Sciatic nerve (tissue), 2 donors: ENCODE measurements at places on chromosomes 5 and 9. TPM values are rescaled to one million over a fixed set of nuclear protein-coding genes. Genes with fewer than 3 reads are reported as not detected.

The NEUROG1 gene
- not detected for total RNA-seq

GRCh38 chr5:7902201-7902600 lies 33.3 kb downstream of the MTRR start:
- no peak for DNase-seq

- no peak for DNase-seq
Measured at GRCh38 chr9:134530724-134531123, 110.9 kb upstream of the COL5A1 start.

- DNase-seq: no peak
Measured at GRCh38 chr9:113976915-113977314, 100.8 kb downstream of the ZNF618 start.

- no peak for DNase-seq
Measured at GRCh38 chr9:130781569-130781968, 53.5 kb upstream of the ABL1 start.

The C9orf152 gene
- total RNA-seq: not detected

DNA sequence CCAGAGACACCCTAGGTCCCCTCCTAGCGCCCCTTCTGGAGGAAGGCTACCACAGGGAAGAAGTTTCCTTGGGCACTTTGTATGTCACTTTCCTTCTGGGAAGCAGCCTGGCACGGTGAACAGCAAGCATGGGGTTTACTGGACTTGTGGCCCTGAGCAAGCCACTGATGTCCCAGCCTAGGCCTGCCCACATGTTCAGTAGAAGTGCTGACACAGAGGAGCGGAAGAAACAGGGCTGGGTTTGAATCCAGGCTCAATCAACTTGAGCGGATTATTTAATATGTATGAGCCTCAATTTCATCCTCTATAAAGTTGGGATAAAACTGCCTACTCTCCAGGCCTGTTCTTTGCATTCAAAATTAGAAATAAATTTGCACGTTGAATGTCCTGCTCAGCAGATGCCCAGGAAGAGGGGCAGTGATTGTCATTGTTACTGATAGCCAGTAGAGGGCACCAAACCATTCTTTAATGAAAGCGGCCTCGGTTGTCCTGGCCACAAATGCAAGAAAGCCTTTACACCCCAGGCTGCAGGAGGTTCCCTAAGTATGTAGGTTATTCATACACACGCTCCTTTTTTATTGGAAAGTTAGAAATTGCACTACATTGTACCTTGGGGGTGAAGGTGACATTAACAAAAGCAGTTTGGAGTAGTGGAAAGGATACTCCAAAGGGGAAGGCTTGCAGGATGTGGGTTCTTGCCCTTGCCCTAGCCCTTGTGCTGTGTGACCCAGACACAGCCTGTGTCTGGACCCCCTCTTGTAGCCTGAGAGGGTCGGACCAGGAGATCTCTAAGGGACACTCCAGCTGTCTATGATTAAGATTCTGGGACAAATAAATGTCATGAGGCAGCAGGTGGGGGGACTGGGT lies 13.4 kb upstream of the XPA start:
- no peak for DNase-seq

DNA sequence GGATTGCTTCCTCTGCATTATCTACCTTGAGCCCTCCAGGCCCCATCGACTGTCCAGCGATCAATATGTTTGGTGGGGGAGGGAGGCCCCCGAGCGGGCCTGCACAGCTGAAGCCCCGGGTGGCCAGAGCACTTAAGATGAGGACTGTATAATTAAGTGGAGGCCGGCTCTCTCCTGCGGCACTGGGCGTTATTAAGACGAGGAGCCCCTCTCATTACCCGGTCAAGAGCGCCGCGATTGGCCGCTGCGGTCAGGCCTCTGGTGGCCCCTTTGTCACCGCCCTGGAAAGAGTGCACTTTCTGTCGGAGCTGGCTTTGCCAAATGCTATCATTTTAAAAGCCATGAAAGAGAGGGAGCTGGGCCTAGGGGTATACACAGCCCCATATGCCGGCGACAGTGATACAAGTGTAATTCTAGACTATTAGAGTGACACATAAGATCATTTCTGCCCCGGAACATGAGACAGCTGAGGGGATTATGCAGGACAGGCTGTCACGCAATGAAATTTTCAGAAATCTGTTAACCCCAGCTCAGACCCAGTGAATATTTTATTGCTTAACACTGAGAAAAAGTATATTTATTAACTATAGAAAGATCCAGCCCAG lies 106.3 kb upstream of the IRX1 start:
- no peak for DNase-seq

- DNase-seq: no peak
Measured at GRCh38 chr5:146726891-146727290, 151.7 kb downstream of the PPP2R2B start.

The DAB2IP gene
- 70.7 TPM for total RNA-seq

GRCh38 chr9:108640230-108640629 lies 215.6 kb downstream of the ACTL7B start:
- DNase-seq: no peak

DNA sequence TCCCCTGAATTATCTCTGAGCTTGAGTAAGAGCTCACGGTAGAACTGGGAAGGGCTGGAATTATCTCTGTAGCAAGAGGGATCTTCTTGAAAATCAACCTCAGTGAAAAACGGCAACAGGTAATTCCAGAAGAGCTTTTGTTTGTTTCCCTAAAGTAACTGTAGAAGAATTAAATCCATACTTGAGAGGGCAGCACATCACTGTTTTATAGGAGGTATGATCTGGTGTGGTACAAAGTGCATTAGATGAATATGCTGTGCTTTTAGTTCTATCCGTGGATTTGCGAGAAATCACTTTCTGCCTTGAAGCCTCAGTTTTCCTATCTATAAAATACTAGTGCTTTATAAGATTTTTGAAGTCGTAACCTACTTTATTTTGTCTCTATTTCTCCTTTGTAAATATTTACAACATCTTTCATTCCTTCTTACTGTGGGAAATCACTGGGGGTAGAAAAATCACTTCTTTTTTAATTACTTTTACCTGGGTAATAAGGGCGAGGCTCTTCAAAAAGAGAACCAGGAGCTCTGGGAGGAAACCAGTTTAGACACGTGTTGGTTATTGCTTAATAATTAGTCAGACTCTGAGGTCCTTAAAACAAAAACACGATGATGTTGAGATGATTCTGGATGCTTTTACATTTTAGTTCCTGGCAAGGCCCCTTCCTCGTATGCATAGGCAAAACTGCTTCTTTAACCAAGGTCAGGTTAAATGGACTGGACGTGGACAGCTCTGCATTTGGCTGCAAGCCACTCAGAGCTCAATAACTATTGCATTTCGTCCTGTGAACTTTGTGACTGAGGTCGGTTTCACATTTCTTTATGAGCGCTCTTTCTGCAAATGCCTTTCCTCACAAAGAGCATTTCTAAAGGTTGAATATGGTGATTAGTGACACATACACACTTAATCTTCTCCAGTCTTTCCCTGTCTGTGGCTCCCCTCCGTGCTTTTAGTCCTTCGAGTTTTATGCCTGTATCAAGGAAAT lies 376.1 kb downstream of the BRINP1 start:
- no peak for DNase-seq

The CCDC183 gene
- 2.5 TPM for total RNA-seq
